ENCODE measurements at places on chromosomes 3 and 15. TPM values are rescaled to one million over a fixed set of nuclear protein-coding genes. Genes with fewer than 3 reads are reported as not detected.

The ZBTB47 gene
- 10.9 TPM for total RNA-seq

The SLC22A14 gene
- total RNA-seq, result 0.64 TPM

The IL5RA gene
- not detected for total RNA-seq

The WDR93 gene
- total RNA-seq, result 0.47 TPM

The NPRL2 gene
- total RNA-seq, result 22.1 TPM
